Keratinocyte (primary cell): ENCODE measurements at places on chromosomes 2 and 18. TPM values are rescaled to one million over a fixed set of nuclear protein-coding genes. Genes with fewer than 3 reads are reported as not detected.
A peak's percentile ranks its signal among the peaks of the same experiment; 100 is the strongest.

DNA sequence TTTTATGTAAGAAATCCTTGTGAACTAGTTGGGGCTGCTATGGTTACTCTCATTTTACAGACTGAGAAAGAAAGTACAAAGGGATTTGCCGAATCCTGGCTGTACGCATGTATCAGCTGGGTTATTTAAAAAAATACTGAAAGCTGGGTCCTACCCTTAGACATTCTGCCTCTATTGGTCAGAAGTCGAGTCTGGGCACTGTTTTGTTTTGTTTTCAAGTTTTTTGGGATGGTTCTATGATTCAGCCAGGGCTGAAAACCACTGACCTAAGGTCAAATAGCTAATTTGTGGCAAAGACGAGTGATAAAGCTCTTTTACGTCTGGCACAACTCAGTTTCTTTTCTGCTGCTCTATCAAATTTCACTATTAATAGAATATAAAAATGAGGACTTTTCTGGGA lies 5.9 kb upstream of the SLC8A1 start:
- no peak overlapping the region for H3K4me3 ChIP-seq
- no peaks in the 10 kb centered on the region for H3K4me1 ChIP-seq
- no peaks in the 10 kb centered on the region for H3K27me3 ChIP-seq
- H3K36me3 ChIP-seq: no peaks in the 10 kb centered on the region

The CNNM4 gene
- polyA plus RNA-seq: 4.4 to 7.6 TPM (median 5.5 TPM) in 3 replicates

- no peak overlapping the region for H3K27ac ChIP-seq
- no peaks in the 10 kb centered on the region for H3K36me3 ChIP-seq
- no peak for DNase-seq
- H3K27me3 ChIP-seq: no peaks in the 10 kb centered on the region
Measured at GRCh38 chr2:143282684-143283083, 153.5 kb downstream of the ARHGAP15 start.

The CTIF gene
- 13.6 to 21.9 TPM (median 15.0 TPM) in 3 replicates for polyA plus RNA-seq

DNA sequence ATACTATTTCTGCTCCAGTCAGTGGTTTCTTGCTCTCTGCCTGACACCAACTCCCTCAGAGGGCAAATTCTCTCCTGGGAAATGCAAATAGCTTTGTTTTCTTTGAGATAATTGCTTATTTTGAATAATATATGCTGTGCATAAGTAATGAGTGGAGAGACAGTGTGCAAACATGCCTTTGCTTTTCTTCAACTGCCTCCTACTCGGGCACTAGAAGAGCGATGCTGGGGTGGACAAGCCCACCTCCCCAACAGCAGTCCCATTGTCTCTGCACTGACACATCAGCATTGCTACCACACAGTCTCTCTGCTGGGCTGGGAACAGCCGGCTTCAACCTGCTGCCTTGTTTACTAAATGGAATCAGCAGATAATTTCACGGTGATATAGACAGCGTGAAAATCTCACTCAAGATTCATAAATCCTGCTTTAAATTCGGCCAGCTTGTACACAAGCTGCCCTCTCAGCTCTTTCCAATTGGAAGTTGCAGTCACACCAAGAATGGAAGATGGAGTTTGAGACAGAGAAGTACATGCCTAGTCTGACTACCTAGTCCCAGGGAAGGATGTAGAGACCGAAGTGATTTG lies 694.5 kb downstream of the TDRD15 start:
- no peak for DNase-seq
- H3K4me1 ChIP-seq: no peaks in the 10 kb centered on the region
- H3K4me3 ChIP-seq: no peak overlapping the region
- no peaks in the 10 kb centered on the region for H3K27me3 ChIP-seq
- H3K27ac ChIP-seq: no peak overlapping the region

- no peak overlapping the region for H3K4me3 ChIP-seq
- H3K27ac ChIP-seq: no peak overlapping the region
- no peaks in the 10 kb centered on the region for H3K36me3 ChIP-seq
- H3K27me3 ChIP-seq: no peaks in the 10 kb centered on the region
Measured at GRCh38 chr18:27695503-27695902, 481.4 kb downstream of the CDH2 start.

GRCh38 chr2:95012881-95013550 lies 12.5 kb upstream of the MAL start:
- H3K27ac ChIP-seq: no peak overlapping the region
- H3K4me3 ChIP-seq: no peak overlapping the region
- no peak for DNase-seq
- peaks cover 10% of the 10 kb centered on the region for H3K27me3 ChIP-seq
- no peaks in the 10 kb centered on the region for H3K36me3 ChIP-seq
- H3K4me1 ChIP-seq: no peaks in the 10 kb centered on the region

DNA sequence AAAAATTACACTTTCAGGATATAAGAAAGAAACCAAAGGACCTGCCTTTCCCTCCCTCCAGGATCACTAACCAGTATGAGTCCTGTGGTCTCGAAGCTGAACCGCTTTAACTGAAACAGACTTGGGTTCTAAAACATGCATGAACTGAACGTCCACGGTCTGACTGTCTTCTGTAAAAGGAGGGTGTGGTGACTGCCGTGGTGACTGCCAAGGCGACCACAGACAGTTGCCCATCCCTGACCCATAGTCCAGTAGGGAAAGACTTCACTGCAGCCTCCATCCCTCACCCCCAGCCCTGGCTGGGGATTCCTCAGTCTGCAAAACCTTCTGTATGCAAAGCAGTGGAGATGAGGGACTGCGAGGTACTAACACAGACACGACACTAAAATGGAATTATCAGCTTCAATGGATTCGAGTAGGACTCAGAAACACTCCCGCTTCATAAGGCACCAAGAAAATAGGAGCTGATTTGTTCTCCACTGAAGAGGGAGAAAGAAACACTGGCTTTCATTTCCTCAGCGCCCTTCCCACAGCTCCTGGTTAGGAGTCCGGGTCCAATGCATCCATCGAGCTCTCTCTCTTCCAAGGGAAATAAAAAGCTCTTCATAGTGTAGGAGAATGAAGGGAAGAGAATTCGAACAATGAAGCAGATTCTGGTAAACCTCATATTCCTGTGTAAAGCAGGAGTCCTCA lies 197.2 kb downstream of the HDAC4 start:
- no peaks in the 10 kb centered on the region for H3K27me3 ChIP-seq
- H3K36me3 ChIP-seq: no peaks in the 10 kb centered on the region
- DNase-seq: no peak
- H3K27ac ChIP-seq: no peak overlapping the region

DNA sequence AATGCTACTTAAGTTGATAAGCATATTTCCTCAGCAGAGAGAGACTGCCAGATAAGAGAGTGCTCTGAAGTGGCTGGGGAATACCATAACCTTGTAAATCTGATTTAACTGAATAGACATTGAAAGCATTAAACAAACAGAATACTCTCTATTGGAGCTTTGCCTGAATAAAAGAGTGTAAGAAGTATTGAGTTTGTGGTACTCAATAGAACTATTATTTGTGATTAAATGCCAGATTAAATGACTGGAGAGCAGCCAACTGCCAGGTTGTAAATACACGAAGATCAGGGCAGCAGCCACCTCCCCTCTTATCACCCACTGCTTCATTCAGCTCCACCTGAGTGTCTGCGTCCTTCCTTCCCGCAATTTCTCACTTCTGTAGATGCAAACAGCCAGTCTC lies 373.6 kb downstream of the DCDC2C start:
- H3K4me1 ChIP-seq: no peaks in the 10 kb centered on the region
- H3K4me3 ChIP-seq: no peak overlapping the region
- DNase-seq: no peak
- no peak overlapping the region for H3K27ac ChIP-seq
- H3K36me3 ChIP-seq: no peaks in the 10 kb centered on the region
- H3K27me3 ChIP-seq: no peaks in the 10 kb centered on the region

The LRRTM1 gene
- not detected in 3 replicates for polyA plus RNA-seq

DNA sequence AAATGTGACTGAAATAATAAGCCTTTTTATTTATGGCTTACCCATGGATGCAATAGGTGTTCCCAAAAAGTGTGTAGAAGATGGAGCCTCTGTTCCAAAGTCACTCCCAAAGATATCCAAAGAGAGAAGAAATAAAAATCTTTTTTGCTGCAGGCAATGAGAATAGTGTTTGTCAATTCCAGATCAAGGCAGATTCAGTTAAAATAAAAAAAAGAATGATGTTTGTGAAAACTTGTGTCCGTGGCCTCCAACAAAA lies 43.9 kb downstream of the COMMD1 start:
- peaks cover 3% of the 10 kb centered on the region for H3K4me1 ChIP-seq
- H3K4me3 ChIP-seq: no peak overlapping the region
- DNase-seq: no peak
- H3K27me3 ChIP-seq: no peaks in the 10 kb centered on the region
- H3K27ac ChIP-seq: no peak overlapping the region

The CHMP1B gene
- polyA plus RNA-seq: 30.7 to 54.7 TPM (median 51.4 TPM) in 3 replicates

DNA sequence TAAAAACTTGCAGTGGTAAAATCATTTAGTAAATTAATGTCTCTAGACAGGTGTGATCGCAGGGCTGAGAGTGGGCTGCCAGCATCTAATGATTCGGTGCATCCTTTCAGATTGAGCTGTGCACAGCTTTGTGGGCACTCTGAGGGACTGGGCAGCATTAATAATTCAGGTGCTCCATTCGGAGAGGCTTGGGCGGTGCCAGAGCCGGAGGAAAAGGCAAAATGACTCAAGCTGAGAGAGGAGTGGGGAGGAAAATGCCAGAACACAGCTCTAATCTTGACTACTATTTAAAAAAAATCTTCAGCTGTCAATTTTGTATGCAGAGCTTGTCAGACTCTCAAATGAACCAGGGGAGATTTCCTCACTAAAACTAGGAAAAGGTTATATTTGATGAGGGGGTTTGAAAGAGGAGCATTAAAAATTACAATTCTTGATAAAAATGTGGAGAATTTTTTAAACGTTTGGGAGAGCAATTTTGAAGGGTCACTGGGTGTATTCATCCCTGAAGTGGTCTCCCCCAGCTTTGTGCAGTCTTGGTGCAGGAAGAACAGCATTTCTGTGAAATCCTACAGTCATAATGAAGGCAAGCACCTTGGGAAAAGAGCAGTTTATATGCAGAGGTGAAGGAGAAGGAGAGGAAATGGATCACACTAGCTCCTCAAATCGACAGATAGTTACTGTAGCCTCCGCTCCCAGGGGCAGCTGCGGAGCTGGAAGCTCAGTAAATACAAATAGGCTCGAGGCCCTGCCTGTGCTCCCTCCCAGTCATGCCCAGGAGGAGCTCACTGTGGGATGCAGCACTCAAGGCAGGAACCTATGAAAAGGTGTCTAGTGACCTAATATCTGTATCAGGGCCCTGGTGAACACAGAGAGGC lies 535.4 kb upstream of the RAB6C start:
- H3K27ac ChIP-seq: no peak overlapping the region
- no peaks in the 10 kb centered on the region for H3K4me1 ChIP-seq
- H3K36me3 ChIP-seq: no peaks in the 10 kb centered on the region
- no peak for DNase-seq
- H3K27me3 ChIP-seq: no peaks in the 10 kb centered on the region

GRCh38 chr2:127134235-127134634 lies 27.3 kb upstream of the BIN1 start:
- H3K27ac ChIP-seq: no peak overlapping the region
- no peak for DNase-seq
- no peak overlapping the region for H3K4me3 ChIP-seq
- H3K27me3 ChIP-seq: no peaks in the 10 kb centered on the region
- peaks cover 4% of the 10 kb centered on the region for H3K4me1 ChIP-seq
- no peaks in the 10 kb centered on the region for H3K36me3 ChIP-seq

GRCh38 chr2:177024765-177025164 lies 187.8 kb upstream of the HNRNPA3 start:
- no peak for DNase-seq
- H3K4me1 ChIP-seq: no peaks in the 10 kb centered on the region
- H3K4me3 ChIP-seq: no peak overlapping the region
- H3K27me3 ChIP-seq: peaks cover 8% of the 10 kb centered on the region

The SPHKAP gene
- not detected in 3 replicates for polyA plus RNA-seq

- DNase-seq: peak; percentile 17
- H3K4me3 ChIP-seq: no peak overlapping the region
- H3K4me1 ChIP-seq: peaks cover 6% of the 10 kb centered on the region
- no peak overlapping the region for H3K27ac ChIP-seq
Measured at GRCh38 chr2:3730646-3731045, 27.3 kb downstream of the DCDC2C start.

DNA sequence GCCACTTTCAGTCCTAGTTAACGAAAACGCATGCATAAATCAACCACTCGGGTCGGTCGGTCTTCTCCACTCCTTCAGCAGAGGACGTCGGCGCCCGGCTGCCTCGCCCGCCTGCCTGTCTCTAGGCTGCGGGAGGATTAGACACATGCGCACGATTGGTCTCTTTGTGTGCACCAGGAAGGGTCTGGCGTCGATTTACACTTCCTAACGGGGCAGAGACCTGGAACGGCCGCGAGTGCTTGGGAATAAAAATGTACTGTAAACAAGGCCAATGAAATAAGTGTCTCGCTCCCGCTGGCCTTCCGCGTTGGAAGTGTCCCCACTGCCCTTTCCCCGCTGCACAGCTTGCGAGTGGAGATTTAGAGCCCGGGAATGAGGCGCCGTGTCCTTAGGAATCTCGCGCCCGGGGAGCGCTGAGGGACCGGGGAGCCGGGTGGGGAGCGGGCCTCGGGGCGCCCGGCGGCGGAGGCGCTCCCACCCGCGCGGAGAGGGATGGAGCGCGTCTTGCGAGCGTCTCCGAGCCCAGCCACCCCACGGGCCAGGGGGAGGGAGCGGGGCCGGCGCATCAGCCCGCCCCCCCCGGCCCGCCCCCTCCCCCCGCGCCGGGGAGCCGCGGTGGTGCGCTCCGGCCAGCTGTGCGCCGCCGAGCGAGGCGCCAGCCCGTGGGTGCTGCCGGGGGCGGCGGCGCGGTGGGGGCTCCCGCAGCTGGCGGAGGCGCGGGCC lies at the start of gene DOK6:
DOK6 (plus strand) TSS at position 636 of the 723 bp plus-strand sequence.
- DNase-seq: no peak
- no peak within 1 kb of the TSS for H3K27ac ChIP-seq
- H3K27me3 ChIP-seq: peaks cover 34% of the 10 kb centered on the region
- H3K4me3 ChIP-seq: peak within 1 kb of the TSS; percentile 20

- H3K36me3 ChIP-seq: no peaks in the 10 kb centered on the region
- no peaks in the 10 kb centered on the region for H3K4me1 ChIP-seq
- no peak overlapping the region for H3K4me3 ChIP-seq
- no peak overlapping the region for H3K27ac ChIP-seq
- H3K27me3 ChIP-seq: no peaks in the 10 kb centered on the region
- no peak for DNase-seq
Measured at GRCh38 chr18:10293966-10294365, 160.5 kb upstream of the APCDD1 start.

The UNC80 gene
- 0.09 to 0.13 TPM (median 0.10 TPM) in 3 replicates for polyA plus RNA-seq

The HOXD12 gene
- polyA plus RNA-seq: not detected in 3 replicates

- DNase-seq: no peak
- no peaks in the 10 kb centered on the region for H3K27me3 ChIP-seq
- no peak overlapping the region for H3K27ac ChIP-seq
- H3K36me3 ChIP-seq: no peaks in the 10 kb centered on the region
- no peak overlapping the region for H3K4me3 ChIP-seq
- H3K4me1 ChIP-seq: no peaks in the 10 kb centered on the region
Measured at GRCh38 chr2:140891614-140892212, 1239.1 kb downstream of the LRP1B start.
